NCI-H774 (cell line): ENCODE measurements at places on chromosomes 2 and 18.
A peak's percentile ranks its signal among the peaks of the same experiment; 100 is the strongest.

DNA sequence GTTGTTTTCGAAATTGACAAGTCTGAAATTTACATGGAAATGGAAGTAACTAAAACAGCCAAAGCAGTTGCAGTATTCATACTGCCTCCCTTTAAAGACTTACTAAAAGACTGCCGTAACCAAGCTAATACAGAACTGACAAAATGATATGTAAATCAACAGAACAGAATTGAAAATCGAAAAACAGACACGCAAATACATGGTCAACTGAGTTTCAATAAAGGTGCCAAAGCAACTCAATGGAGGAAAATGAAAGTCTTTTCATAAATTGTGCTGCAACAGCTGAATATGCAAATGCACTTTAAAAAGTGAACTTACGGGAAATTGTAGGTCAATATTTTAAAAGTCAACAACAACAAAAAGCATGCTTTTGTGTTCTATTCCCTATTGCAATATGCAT is 34.2 kb downstream of the TMEM131 start:
- no peak for DNase-seq

GRCh38 chr2:201132518-201132917 is 16.6 kb downstream of the CFLAR start:
- DNase-seq = no peak

- DNase-seq = no peak
These were observed 106.4 kb downstream of the POLR1A start for GRCh38 chr2:85999061-85999831.

- DNase-seq = no peak
These were observed 13.0 kb downstream of the GPR155 start for GRCh38 chr2:174473796-174474195.

GRCh38 chr2:225097035-225097434 is 54.8 kb upstream of the DOCK10 start:
- no peak for DNase-seq

DNA sequence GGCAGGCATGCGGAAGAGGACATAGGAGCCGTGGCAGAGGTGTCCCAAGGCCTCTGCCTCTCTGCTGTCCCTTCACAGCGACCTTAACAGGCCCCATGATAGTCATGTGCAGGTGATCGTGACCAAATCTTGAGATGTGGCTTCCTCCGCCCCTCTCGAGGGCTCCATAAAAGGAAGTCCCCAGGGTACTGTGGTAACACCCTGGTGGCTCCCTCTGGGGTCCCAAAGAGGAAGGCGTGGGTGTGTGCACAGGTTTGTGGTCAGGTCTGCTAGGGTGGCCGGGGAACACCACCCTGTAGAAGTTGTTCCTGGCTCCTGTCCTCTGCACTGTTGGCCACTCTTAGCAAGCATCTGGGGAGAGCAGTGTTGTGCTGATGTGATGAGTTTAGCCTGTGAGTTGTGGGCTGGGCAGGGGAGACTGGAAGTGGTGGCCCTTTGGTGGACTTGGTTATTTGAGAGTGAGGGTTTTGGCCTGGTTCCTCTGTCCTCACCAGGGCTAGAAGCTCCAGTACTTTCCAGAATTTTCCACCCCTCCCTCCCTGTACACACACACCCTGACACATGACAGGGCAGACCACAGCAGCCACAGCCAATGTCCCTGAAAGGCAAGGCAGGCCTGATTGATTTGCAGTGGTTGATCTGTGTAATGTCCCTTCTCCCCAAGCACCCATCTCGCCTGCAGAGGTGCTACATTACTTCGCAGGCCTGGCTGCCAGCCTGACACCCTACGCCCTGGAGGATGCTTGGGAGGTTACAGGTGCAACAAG is 68.9 kb upstream of the BOD1L2 start:
- DNase-seq = no peak

GRCh38 chr18:59148192-59148591 is 8.5 kb downstream of the SEC11C start:
- DNase-seq = peak; percentile 74

DNA sequence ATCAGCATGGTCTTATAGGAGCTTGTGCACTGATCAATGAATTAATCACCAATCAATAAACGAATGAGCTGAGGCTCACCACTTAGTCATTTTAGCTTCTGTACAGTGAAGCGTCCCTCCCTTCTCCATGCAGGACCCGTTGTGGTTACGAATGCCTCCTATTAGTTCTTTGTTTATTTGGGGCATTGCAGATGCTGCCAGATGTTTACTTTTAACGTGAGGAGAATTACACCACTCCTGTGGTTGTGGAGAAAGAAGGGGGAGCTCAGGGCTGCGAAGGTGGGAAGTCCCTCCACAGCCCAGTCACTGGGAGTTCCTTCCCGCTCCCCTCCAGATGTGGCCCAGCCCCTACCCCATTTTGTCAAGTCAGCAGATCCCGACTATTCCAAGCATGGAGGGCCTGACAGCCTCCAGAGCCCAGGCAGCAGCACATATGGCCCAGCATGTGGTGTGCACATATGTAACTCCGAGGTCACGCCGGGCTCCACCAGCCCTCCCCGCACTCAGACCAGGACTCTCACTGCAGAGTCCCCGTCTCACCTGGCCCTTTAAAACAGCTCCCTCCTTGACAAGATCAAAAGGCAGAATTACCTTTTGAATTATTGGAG is 20.9 kb downstream of the PKDCC start:
- DNase-seq = no peak

- DNase-seq = no peak
These were observed 95.6 kb downstream of the SP3 start for GRCh38 chr2:173869244-173870229.

- no peak for DNase-seq
These were observed 109.8 kb downstream of the DDX1 start for GRCh38 chr2:15701341-15701907.

- no peak for DNase-seq
These were observed 21.4 kb downstream of the DRC1 start for GRCh38 chr2:26422947-26423629.

GRCh38 chr2:170586571-170587095 is 128.5 kb upstream of the SP5 start:
- DNase-seq = no peak

GRCh38 chr2:29155578-29155977 is 40.4 kb downstream of the CLIP4 start:
- DNase-seq = no peak

GRCh38 chr2:237482485-237482884 is 4.6 kb upstream of the MLPH start:
- DNase-seq = peak; percentile 83

GRCh38 chr18:35087726-35088125 is 46.5 kb downstream of the MAPRE2 start:
- no peak for DNase-seq

DNA sequence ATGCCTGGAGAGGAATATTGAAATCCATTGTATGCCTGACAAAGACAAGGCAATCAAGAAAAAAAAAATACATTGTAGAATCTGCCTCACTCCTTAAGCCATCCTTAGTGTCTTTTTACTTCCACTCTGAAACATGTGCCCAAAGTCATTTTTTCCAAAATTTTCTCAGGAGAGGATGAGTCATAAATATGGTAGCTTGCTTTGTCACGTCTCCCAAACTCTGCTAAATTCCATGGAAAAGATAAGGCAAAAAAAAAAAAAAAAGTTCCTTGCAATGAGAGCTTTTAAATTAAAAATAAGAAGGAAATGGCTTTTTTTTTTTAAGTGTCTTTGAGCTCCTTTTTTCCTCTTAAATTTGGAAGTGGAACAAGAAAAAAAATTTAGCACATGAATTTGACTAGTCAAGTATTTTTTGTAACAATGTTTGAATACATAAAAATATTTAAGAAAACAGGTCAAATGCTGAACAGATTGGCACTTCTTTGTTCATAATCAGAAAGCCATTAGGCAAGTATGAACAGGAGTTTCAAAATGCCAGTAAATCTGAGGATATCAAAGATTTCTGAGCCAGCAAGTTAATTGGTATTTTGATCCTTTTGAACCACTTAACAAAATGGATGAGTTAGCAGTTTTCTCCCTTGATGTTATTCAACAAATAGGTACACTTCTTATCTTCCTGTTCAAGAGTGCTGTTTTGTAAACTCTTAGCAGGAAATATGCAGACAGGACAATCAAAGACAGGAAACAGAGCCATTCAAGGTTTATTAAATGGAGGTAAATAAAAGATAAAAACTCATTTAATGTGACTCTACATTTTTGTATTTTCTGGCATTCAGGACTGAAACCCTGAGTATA is 247.3 kb upstream of the SP5 start:
- no peak for DNase-seq
